GM04504 (cell line): ENCODE measurements at places on chromosomes 1 and 21.

DNA sequence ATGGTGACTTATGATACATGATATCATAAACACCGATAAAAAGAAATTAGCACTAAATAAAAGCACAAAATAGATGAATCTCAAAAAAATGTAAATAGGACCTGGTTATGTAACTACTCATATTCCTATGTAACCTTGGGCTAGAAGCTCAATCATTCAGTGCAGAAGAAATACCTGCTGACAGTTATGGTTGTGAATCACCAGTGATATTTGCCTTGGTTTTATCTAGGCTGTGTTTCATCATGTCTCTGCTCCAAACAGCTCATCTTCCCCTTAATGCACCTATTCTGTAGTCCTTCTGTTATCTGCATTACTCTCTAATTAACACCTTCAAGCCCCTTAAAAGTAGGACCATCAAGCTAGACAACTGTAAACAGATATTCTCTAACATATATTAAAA lies 16.3 kb upstream of the PIGC start:
- no peak for DNase-seq

- no peak for DNase-seq
These were observed 5.6 kb downstream of the ARHGEF16 start for GRCh38 chr1:3459940-3460671.

DNA sequence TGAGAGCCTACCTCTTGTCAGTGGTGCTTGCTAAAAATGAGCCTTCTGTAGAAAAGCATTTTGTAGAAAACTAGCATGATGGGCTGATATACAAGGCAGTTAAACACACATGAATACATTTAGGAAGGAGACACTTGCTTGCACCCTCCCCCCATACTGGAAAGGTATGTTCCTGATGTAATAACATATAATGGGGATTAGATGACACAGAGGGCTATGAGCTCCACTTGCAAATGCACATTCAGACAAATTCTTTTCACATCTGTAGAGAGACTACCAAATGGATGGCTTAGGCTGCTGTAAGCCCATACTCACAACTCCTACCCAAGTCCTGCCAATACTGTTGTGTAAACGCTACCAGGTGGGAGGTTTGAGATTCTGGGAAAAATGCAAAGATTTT lies 634.0 kb downstream of the SMYD3 start:
- DNase-seq, result no peak

GRCh38 chr1:169514566-169515270 lies 29.0 kb upstream of the SLC19A2 start:
- DNase-seq, result no peak

GRCh38 chr1:5693568-5693967 lies 298.7 kb downstream of the NPHP4 start:
- no peak for DNase-seq

DNA sequence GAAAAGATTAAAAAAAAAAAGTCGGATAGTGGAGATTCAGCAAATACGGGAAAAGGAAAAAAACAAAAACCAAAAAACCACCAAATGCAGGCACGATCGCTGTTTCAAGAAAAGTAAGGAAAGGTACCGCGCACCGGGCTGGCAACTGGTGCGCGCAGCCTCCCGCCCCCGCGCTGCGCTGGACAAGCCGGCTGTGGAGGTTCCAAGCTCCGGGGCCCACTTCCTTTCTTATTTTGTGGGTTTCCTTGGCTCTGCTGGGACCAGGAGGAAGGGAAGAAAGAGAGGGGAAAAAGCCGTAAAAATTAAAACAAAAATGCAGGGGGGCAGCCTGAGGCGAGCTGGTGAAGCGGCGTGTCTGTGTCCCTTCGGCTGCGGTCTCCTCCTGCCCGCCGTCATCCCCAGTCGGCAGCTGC lies 233 bp downstream of the ADAMTS5 start:
- DNase-seq, result no peak

- peak; percentile 52 for DNase-seq
These were observed 3.3 kb upstream of the F3 start for GRCh38 chr1:94544706-94545490.

GRCh38 chr1:28642056-28642846 lies 616 bp downstream of the TAF12 start:
- DNase-seq, result no peak

DNA sequence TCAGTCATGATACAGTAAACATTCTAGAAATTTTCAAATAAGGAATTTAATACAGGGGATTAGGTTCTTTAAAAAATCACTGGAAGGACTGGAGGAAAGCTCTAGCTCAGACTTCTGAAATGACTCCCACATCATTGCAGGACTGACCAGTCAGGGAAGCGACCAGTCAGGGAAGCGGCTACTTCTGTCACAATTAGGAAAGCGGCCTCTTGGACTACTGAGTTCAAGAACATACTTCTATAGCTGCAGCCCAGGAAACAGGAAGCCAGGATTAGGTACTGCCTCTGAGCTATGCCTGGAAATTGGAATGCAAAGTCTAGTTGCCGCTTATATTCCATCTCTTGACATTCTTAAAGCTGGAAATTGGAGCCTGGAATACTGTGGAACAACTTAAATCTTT lies 45.5 kb downstream of the USP25 start:
- no peak for DNase-seq

GRCh38 chr1:244089561-244089960 lies 38.5 kb downstream of the ZBTB18 start:
- no peak for DNase-seq

GRCh38 chr1:97943354-97943753 lies 22.5 kb upstream of the DPYD start:
- DNase-seq, result peak; percentile 65

- no peak for DNase-seq
These were observed 12.3 kb upstream of the SDC3 start for GRCh38 chr1:30920827-30921226.

- DNase-seq, result no peak
These were observed 36.0 kb downstream of the TAS1R2 start for GRCh38 chr1:18823438-18823837.

DNA sequence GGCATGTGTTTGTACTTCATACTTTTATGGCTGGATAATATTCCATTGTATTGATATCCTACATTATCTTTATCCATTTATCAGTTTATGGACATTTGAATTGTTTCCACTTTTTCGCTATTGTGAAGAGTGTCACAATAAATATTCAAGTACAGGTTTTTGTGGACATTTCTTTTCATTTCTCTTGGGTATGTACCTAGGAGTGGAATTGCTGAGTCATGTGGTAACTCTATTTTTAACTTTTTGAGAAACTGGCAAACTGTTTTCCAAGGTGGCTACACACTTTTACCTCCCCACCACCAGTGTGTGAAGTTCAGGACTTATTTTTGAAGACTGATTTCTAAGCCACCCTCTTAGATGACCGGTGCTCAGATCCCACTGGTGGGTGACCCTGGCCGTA lies 39.0 kb upstream of the DSCAM start:
- no peak for DNase-seq

- no peak for DNase-seq
These were observed 274.4 kb upstream of the FMN2 start for GRCh38 chr1:239817276-239817675.

DNA sequence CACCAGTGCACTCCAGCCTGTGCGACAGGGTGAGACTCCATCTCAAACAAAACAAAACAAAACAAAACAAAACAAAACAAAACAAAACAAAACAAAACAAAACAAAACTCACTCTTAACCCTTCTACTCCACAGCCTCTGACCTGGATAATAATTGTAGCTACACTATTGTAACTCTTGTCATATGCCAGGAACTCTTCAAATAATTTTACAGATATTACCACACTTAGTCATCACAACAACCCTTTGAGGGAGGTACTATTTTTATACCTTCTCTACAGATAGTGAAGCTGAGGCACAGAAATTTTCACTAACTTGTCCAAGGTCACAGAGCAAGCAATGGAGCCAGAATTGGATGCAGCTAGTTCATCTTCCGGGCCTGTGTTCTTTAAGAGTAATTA lies 547.8 kb downstream of the ADGRL2 start:
- no peak for DNase-seq

- DNase-seq, result no peak
These were observed 776 bp downstream of the ITSN1 start for GRCh38 chr21:33642896-33643657.

GRCh38 chr1:88237058-88237457 lies 447.0 kb upstream of the PKN2 start:
- DNase-seq, result no peak

DNA sequence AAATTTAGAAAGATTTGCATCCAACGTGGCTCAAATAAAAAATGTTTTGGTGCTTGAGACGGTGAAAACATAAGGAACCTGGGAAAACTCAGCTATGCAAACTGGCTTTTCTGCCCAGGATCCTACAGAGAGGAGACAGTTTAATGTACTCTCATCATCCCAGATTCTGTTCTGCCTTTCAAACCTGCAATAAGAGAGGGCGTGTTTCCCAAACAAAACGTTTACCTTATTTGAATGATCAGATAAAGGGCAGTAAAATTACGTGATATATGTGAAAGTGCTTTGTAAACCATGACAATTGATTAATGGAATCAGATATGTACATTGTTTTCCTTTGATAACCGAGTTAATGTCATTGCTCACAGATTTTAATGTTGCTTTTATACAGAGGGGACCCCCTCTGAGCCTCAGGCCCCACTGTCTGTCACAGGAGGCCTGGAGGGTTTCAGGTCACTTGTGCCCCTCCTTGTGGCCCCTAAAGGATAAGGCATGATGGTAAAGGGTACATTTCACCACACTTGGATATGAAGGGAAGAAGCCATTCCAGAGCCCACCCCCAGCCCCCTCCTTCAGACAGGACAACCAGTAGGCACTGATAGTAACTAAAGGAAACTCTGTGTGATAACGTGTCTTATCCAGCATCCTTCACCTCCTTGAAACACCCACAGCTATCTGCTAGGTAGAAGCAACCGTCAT lies 157.6 kb downstream of the EDEM3 start:
- no peak for DNase-seq

DNA sequence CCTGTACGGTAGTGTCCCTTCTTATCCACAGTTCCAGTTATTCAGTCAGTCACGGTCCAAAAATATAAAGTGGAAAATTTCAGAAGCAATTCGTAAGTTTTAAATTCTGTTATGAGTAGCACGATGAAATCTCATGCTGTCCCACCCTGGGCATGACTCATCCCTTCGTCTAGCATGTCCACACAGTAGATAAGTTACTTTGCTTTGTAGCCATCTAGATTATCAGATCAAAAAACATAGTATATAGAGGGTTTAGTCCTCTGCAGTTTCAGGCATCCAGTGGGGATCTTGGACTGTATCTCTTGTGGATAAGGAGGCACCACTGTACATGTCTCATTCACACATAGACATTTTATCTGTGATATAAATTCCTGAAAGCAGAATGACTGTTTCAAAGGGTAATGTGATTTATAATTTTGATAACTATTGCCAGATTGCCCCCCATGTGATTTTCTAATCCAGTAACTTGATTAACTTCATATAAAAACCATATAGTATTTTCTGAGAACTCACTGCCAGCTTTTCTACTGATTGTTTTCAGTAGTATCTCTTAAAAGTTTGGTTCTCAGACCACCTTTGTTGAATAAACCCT lies 143.3 kb downstream of the DYRK1A start:
- DNase-seq, result no peak

- DNase-seq, result no peak
These were observed 126.8 kb downstream of the ITSN1 start for GRCh38 chr21:33769057-33769456.

DNA sequence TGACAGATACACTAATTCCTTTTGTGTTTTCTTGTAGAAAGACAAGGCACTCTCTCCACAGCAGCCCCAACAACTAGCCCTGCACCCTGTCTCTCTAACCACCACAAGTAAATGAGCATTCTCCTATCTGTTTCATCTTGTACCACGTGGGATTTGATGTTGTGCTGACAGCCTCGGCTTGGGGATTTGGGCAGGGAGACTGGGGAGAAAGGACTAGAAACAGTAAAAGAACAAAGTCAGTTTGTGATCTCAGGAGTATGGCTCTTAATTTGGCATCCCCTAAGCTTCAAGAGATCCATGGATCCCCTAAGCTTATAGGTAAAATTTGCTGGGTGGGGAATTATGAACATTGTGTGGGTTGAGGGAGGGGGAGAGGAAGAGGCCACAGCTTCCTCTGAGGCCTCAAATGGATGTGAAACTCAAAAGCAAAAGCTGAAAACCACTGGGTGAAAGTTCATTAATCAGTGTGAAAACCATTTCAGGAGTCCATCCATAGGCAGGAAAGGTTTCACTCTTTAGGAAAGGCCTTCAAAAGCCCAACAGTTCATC lies 3.1 kb downstream of the C1orf162 start:
- no peak for DNase-seq

GRCh38 chr1:26582836-26583460 lies 53.4 kb downstream of the RPS6KA1 start:
- DNase-seq, result peak; percentile 56

- DNase-seq, result no peak
These were observed 11.7 kb downstream of the FAM78B start for GRCh38 chr1:166155108-166155507.

DNA sequence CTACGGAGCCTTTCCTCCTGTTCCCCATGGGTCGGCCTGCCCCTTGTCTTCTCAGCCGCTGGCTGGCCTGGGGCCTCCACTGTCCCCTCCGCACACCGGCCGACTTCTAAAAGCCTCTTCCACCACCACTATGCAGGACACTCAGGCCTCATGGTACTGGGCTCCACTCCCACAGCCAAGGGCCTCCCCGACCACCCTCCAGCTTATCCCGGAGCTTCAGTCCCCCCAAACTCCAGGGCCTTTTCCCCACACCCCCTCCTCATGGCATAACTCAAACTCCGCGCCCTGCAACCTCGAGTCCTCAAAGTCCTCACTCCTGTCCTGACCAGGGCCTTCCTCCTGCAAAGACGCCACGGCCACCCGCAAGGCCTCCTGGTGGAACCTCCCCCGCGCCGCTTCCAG lies 2.0 kb downstream of the LRRC41 start:
- DNase-seq, result no peak

DNA sequence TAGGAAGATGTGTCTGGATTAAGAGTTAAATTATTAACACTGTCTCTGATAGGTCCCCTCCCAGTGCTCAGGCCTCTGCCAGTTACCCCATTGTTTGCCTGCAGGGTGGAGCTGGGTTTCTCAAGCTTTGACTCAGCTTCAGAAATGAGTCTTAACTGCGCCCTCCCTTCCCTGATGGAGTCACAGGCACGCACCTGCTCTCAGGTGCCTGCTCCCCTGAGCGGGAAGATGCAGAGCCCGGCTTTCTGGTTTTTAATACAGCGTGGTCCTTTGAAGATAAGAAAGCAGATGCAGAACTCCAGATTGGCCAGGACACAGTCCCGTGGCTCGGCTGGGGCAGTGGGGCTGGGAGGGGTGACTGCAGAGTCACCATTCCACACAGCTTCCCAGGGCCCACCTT lies 3.2 kb upstream of the SPRR4 start:
- no peak for DNase-seq

GRCh38 chr1:74715236-74715502 lies 17.7 kb downstream of the CRYZ start:
- DNase-seq, result no peak

- no peak for DNase-seq
These were observed 130.0 kb downstream of the EDEM3 start for GRCh38 chr1:184624626-184625025.
